IMR-90 (cell line): ENCODE measurements at places on chromosomes 7 and 10.

DNA sequence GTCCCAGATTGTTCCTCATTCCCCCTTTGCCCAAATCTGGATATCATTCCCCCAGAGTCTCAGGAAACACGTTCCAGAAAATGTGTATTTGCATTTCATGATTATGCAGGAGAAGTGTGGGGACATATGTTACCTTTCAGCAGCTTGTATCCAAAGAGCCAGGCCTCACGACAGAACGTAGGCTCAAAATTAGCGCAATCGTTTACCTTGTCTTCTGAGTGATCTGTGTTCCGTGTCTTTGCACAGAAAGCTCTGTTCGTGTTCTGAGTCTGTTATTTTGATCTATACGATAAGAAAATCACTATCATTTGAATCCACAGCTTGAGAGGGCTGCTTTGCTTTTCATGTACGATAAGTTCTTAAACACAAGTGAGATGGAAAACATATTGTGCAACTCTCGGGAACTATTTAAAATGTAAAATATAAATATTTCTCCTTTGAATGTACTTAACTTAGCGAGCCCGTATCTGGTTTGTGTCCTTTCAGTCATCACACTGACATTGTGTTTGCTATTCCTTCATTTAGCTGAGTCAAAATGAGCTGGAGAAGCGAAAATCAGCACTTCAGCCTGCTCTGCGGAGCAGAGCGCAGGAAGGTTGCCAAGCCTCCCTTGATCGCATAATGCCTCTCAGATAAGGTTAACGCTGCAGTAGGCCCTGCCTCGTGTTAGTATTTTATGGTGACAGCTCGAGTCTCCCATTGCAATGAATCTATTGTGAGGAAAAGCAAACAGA, 80.2 kb upstream of the CACNB2 start:
- peak; percentile 47 for DNase-seq

DNA sequence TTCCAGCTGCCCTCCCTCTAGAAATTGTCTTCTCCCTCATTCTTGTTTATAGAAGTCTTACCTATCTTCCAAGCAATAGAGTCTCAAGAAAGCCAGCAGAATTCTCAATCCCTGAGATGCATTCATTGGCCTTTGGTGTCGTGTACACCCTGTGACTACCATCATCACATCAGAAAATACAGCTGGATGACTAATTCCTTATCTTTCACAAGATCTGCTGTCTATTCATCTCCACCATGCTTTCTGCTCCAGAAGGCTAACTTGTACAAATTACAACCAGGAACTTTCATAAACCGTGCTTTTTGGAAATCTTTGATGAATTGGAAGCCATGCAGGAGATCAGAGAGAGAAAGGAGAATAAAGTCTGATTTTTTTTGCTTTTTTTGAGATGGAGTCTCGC, 1062.9 kb upstream of the GHITM start:
- no peak for DNase-seq

- no peak for DNase-seq
Observed at GRCh38 chr7:64879086-64879730, 23.9 kb upstream of the ZNF273 start.

- no peak for DNase-seq
Observed at GRCh38 chr7:155797262-155798250, 14.7 kb downstream of the SHH start.

- DNase-seq, result no peak
Observed at GRCh38 chr10:70618663-70619062, 16.1 kb upstream of the PRF1 start.

DNA sequence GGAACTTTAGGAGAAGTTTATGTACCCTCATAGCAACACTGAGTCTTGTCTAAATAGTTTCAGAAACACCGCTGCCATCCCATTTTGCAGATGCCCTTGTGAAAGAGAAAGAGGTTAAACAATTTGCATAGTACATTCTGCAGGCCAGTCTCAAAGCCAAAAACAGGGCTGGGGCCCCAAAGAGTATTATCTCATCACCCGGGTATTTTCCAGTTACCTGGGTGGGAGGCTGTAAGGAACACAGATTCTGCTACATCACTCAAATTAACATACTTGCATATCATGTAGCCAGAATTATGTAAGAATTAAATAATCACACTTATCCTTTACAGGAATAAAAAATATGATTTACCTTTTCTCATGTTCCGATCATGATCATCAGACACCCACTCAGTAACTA, 3.1 kb upstream of the FAM171A1 start:
- DNase-seq, result no peak

- no peak for DNase-seq
Observed at GRCh38 chr7:156778201-156778600, 114.8 kb downstream of the LMBR1 start.

DNA sequence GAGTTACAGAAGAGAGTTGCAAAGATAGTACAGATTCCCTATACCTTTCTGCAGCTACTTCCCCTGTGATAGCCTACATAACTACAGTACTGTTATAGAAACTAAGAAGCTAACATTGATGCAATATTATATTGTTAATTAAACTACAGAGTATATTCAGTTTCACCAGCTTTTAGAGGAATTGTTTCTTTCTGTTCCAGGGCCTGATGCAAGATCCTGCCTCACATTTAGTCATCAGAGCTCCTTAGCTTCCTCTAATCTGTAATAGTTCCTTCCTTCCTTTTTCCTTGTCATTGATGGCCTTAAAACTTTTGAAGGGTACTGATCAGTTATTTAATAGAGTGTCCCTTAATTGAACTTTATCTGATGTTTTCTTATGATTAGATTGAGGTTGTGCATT, 56.8 kb downstream of the SDHAF3 start:
- DNase-seq, result peak; percentile 18

DNA sequence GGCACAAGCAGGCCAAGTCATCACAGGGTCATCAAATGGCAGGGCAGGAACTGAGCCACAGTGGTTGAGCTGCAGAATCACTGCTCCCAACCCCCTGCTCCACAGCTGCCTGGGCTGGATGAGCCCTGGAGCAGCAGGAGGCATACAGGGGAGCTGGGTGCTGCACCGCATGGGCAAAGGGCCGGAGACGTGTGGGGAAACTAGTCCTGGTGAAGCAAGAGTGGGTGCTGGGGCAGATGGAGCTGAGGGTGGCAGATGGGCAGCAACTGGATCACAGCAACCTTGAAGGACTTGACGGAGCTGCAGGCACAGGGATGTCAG, 16.0 kb upstream of the VOPP1 start:
- DNase-seq, result no peak

DNA sequence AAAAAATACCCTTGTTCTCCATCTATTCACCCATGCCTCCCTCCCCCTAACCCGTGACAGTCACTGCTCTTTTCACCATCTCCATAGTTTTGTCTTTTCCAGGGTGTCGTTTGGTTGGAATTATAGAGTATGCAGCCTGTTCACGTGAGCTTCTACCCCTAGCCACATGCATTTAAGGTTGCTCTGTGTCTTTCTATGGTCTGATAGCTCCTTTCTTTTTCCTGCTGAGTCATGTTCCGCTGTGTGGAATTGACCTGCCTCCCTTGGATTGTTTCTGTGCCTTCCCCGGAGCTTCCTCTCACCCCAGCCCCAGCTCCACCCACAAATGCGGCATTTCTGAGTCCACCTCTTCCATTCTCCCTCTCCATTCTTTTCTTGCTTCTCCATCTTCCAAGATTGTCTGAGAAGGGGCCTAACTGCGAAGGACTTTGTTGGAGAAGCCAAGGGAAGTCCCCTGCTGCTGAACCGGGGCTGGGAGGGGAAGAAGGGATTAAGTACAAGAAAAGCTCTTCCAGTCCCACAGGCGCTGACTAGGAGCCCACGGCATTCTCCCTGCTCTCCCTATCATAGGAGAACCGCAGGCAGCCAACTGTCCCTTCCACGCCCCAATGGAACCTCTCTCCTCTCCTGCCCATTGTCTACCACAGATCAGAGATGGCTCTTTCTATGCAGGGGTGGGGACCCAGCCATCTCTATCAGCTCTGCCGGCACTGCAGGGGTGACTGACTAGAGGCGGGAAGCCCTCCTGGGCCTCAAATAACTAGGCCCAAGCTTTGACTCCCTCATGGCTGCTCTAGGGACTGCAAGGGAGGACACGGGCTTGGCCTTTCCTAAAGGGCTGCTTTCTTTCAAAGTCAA, 87.5 kb upstream of the ANLN start:
- DNase-seq, result no peak

GRCh38 chr7:149415391-149416071, 45.3 kb downstream of the ZNF777 start:
- DNase-seq, result peak; percentile 37

DNA sequence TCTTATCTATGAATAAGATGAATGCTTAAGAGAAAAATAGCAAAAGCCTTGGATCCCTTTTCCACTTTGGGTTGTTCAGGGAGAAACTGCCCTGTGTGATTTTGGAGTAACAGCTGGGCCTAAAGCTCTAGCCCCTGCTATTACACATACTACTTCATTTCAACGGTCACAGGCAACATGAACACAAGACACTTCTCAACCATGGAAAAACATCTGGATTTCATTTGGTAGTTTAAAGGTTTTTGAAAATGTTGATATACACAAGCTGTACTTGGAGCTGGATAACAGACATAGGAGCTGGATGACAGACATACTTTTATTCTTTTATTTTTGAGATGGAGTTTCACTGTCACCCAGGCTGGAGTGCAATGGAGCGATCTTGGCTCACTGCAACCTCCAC, 2.7 kb upstream of the CHUK start:
- peak; percentile 40 for DNase-seq

- DNase-seq, result peak; percentile 25
Observed at GRCh38 chr10:86758189-86759072, 2.0 kb downstream of the BMPR1A start.

DNA sequence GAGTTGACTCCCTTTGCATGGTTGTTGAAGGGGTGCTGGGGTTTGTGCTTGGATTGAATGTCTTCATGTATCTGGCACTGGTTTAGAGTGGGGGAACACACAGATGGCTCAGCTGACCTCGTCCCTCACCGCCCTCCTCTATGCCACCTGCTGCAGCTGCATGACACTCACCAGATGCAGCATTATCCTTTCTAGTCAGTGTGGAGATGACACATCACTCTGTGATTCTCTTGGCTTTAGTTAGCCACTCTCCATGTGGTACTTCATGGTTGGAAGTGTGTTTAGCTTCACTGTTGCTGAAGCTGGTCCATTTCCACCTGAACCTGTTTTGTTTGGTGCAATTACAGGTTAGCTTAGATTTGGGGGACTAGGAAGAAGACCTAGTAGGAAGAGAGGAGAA, 56.3 kb upstream of the BMPER start:
- peak; percentile 73 for DNase-seq

DNA sequence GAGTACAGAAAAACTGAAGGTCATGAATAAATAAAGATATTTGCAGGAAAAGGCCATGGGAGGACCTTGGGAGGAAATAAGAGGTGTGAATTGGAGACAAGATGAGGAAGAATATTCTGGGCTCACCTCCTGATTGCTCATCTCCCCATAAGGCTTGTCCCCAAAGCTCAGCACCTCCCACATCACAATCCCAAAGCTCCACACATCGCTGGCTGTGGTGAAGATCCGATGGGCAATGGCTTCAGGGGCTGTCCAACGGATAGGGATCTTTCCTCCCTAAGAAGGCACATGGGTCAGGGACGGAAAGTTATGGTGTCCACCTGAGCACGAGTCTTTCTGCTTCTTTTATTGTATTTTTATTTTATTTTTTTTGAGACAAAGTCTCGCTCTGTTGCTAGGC, 12.9 kb downstream of the ZYX start:
- no peak for DNase-seq

DNA sequence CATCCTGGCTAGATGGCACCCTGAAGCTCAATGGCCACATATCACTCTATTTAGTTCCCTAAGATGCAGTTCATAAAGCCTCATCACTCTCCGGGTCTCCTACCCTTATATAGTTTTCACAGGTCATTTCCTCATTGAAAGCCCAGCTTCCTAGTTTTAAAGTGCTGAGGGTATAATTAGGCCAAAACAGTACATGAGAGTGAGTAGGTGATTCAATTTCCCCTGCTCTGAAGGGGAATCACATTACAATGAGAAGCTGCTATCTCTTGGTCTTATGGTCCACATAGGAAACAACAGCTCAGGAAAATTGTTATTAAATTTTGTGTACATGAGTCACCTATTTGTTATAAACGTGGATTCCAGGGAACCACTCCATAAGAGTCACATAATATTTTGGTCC, 162.0 kb downstream of the SEMA3E start:
- peak; percentile 21 for DNase-seq

DNA sequence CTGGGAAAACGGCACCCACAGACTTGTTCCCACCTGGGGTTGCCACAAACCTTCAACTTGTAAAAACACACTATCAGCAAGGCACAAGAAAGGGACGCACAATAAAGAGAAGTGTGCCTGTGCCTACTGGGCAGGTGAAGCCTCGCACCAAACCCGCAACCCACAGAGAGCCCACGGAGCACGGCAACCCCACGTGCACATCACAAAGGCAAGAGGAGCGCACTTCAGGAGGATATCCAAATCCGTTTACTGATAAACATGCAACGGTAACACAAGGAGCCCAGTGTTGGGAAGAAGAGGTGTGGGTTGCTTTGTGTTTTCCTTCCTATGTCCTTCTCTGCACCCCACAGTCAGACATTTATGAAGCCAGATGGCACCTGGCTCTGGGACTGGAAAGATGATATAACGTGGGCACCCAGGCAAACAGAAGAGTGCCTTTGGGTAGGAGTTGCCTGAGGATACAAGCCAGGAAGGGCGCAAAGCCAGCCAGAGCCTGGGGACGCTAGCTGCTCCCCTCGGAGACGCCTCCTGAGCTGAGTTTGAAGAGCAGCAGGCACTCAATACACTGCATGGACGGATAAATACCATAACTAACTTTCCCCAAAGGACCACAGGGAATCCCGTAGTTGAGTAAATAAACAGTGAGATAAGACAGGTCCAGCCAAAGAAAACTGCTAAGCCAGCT, 41.6 kb downstream of the TCERG1L start:
- DNase-seq, result no peak

GRCh38 chr7:136709876-136710275, 158.6 kb upstream of the CHRM2 start:
- DNase-seq, result no peak

DNA sequence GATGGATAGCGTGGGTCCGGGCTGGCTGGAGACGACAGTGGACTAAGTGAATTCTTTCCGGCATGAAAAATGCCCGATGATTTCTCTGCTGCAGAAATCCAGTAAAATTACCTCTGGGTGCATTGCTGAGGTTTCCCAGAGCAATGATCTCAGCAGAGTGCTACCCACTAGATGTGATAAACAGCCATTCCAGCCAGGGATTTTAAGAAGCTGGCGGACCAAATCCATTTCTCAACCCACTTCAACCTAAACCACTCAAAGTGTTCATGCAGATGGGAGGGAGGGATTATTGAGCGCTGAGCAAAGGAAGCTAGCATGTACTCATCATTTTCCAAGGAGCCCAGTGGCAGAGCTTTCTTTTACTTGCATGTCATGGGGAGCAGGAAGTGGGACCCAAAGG, 116.7 kb downstream of the PRKCQ start:
- DNase-seq, result no peak

- no peak for DNase-seq
Observed at GRCh38 chr10:80453056-80453841, 861 bp upstream of the TSPAN14 start.

DNA sequence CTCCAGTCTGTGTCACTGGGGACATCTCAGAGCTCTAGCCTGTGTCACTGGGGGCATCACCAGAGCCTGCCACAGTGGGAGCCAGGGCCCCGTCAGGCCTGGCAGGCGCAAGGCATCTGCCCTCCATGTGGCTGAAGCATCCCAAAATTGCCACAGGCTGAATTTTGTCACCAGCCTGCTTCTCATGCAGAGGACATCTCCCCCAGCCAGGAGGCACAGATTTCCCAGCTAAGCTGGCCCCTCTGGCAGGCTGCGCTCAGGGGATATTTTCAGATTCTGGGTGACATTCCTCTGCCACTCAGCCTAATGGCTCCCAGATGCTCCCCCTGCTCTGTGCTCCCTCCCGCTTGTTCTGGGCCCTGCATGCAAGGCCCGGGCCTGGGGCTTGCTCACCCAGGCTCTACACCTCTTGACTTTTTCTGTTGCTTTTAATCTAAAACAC, 64.6 kb downstream of the COL13A1 start:
- no peak for DNase-seq
